Endothelial cell of umbilical vein (primary cell): ENCODE measurements at places on chromosomes 4 and X.

DNA sequence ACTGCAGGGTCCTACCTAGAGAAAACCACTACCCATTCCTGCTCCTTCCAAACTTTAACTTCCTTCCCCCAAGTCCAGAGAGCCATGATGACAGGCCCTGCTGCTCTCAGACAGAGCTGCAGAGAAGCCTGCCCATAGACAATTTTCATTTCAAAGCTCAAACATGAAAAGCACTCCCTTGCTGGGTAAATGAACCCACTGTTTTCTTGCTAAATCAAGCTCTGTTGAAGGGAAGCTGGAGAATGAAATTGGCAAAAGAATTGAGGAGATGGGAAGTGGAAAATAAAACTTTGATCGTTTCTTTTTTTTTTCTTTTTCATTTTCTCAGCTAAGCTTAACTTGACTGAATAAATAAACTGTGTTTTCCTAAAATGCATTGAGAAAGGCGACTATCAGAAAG is 331.1 kb upstream of the CPEB2 start:
- DNase-seq, result no peak

- no peak for DNase-seq
These were observed 58.7 kb upstream of the DHX15 start for GRCh38 chr4:24642981-24643547.

DNA sequence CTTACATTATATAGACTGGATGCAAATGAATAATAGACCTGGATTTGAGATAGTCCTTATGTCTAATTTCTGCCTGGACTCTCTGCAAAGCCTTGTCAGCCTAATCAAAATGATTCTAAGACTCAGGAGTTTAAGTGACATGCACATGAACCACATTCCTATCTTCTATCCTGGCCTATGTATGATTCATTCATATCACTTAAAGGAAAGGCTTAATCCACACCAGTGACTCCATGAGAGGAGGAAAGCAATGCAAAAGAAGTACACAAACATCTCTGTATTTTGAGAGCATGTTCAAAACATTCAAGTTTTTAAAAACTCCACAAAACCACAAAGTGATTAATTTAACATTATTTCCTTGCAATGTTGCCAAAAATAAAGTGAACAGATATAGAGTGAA is 14.6 kb downstream of the AMOT start:
- DNase-seq, result no peak

DNA sequence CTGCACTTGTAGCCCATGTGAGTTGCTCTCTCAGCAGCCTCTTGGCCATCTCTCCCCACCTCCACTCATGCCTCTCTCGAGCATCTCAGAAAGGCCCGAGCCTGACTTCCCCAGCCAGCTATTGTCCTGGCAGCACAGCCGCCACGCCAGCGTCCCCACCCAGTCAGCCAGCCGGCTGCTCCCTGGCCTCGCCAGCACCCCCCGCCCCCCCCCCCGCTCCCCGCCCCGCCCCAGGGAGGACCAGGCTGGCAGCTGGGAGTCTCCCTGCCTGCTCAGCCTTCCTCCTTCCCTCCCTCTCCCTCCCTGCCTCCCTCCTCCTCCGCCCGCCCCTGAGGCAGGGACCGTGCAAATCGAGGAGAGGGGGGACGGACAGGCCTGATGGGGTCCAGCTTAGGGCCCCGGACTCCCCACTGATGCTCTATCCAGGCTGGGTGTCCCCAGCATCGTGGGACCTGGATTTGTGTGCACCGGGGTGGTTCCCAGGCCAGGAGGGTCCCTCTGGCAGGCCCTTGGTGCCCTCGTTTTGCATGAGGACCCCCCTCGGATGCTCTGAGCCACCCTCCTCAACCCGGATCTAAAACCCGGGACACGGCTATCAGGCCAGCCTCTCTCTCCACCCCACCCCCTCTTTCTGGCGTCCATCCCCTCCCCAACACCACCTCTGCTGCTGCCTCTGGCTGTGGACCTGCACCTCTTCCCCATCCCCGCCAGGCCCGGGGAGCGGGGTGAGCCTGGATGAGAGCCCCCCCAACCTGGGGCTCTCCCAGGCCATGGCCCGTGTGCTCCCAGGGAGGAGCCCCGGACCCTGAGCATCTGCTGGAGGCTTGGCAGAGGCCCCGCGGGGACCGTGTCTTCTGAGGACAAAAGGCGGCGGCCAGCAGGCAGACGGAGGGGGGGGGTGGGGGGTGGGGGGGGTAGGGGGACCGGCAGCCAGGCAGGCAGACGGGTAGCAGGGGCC is at the start of gene GPR173:
GPR173 (plus strand) TSS at position 621 of the 958 bp plus-strand sequence. CDS start 27,833 bp downstream, outside the sequence.
- peak; percentile 63 for DNase-seq

GRCh38 chr4:184416913-184417734 is 57.2 kb downstream of the IRF2 start:
- no peak for DNase-seq
